ENCODE measurements at places on chromosomes 4 and X. TPM values are rescaled to one million over a fixed set of nuclear protein-coding genes. Genes with fewer than 3 reads are reported as not detected.
A peak's percentile ranks its signal among the peaks of the same experiment; 100 is the strongest.

DNA sequence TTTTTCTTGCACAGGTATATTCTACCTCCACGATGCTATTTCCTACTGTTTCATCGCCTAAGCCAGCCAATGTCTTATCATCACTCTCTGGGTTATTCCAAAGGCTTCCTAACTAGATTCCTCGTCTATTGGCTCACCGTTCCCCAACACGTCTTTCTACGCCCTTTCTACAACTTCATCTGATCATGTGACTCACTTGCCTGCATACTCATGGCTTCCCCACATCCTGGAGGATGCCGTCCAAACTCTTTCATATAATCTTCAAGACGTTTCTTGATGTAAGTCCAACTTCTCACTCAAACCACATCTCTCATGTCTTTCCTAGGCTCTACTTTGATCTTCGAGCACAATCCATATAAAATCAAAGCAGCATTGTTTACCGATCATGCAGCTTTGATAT is 322.0 kb upstream of the PPARGC1A start:
- H3K27me3 ChIP-seq, result no peaks in the 10 kb centered on the region
- H3K4me3 ChIP-seq, result no peak overlapping the region
- H3K4me1 ChIP-seq, result no peaks in the 10 kb centered on the region
- H3K36me3 ChIP-seq, result no peaks in the 10 kb centered on the region
- H3K27ac ChIP-seq, result no peak overlapping the region

GRCh38 chr4:16261313-16261878 is 35.1 kb upstream of the TAPT1 start:
- no peak for DNase-seq
- H3K4me1 ChIP-seq, result no peaks in the 10 kb centered on the region
- no peaks in the 10 kb centered on the region for H3K27me3 ChIP-seq

PRRG1 gene
- total RNA-seq, result not detected

ADGRG2 gene
- not detected for total RNA-seq

- no peaks in the 10 kb centered on the region for H3K27me3 ChIP-seq
- H3K4me1 ChIP-seq, result no peaks in the 10 kb centered on the region
- DNase-seq, result no peak
- no peak overlapping the region for H3K27ac ChIP-seq
- no peaks in the 10 kb centered on the region for H3K36me3 ChIP-seq
- H3K4me3 ChIP-seq, result no peak overlapping the region
These were observed 503.0 kb downstream of the GABRG1 start for GRCh38 chr4:45620808-45621207.

- no peaks in the 10 kb centered on the region for H3K4me1 ChIP-seq
These were observed 165.4 kb downstream of the PCDH19 start for GRCh38 chrX:100244681-100245080.

ZNF157 gene
- total RNA-seq, result not detected

- H3K27ac ChIP-seq, result no peak overlapping the region
- no peak overlapping the region for H3K4me3 ChIP-seq
- H3K4me1 ChIP-seq, result no peaks in the 10 kb centered on the region
- no peaks in the 10 kb centered on the region for H3K27me3 ChIP-seq
These were observed 146.5 kb downstream of the FBXW7 start for GRCh38 chr4:152389359-152389758.

GRCh38 chr4:129561886-129562671 is 466.1 kb downstream of the C4orf33 start:
- H3K27ac ChIP-seq, result no peak overlapping the region
- H3K27me3 ChIP-seq, result no peaks in the 10 kb centered on the region
- no peak for DNase-seq
- no peaks in the 10 kb centered on the region for H3K4me1 ChIP-seq

GRCh38 chrX:54093571-54093970 is 49.3 kb upstream of the PHF8 start:
- DNase-seq, result no peak
- H3K36me3 ChIP-seq, result no peaks in the 10 kb centered on the region
- no peaks in the 10 kb centered on the region for H3K27me3 ChIP-seq

DNA sequence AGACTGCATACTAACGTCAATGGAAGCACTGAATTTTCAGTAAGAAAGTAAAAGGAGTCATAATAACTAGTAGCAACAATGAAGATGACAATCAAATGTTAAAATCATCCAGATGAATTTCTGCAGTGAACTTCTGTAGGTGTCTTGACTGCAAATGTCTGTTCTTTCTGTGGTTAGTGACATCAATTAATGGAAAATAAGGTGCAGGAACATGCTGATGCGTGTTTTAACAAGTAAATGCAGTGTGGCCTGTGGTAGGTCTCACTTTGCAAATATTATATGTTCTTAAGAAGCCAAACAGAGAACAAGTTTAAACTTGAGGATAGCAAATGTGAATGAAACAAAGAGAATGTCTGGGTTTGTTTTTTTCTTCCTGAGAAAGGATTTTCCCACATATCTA is 2.6 kb upstream of the DTHD1 start:
- no peak overlapping the region for H3K4me3 ChIP-seq
- no peak for DNase-seq
- H3K27ac ChIP-seq, result no peak overlapping the region
- peaks cover 5% of the 10 kb centered on the region for H3K4me1 ChIP-seq
- H3K27me3 ChIP-seq, result no peaks in the 10 kb centered on the region

- no peaks in the 10 kb centered on the region for H3K36me3 ChIP-seq
- no peaks in the 10 kb centered on the region for H3K27me3 ChIP-seq
- DNase-seq, result no peak
- H3K27ac ChIP-seq, result no peak overlapping the region
These were observed 34.1 kb upstream of the HHIP start for GRCh38 chr4:144611850-144612249.

DNA sequence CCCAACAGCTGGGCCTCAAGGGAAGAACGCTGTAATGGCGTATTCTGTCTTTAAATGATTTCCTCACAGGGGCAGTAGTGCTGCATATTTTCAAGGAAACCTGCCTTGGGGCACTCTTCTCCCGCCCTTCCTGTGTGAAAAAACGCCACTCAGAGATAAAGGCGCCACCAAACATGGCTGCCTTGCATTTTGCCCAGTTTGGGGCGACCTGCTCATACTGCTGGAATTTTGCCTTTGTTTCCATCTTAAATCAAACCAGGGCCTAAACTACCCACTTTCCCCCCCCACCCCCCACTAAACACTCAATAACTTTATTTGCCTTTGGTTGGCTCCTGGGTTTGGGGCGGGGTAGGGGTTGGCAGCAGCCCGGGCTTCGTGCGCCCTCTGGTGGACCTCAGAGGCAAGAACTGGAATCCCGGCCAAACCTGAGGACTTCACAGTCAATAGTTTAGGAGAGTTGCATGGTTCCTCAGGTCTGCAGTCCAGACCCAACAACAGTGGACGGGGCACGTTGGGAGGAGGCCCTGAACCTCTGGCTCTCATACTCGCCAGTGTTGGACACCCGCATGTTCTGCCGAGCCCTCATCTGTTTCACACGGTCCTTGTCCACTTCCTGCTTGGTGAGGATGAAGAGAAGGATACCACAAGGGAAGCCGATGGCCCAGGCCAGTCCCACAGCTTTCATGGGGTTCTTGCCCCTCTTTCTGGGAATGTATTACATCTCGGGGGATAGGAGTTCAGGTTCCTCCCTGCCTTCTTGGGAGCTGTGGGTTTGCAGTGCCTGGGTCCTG is 220.1 kb upstream of the STK26 start:
- no peaks in the 10 kb centered on the region for H3K27me3 ChIP-seq
- peak overlapping the region; percentile 58 for H3K4me3 ChIP-seq
- H3K4me1 ChIP-seq, result no peaks in the 10 kb centered on the region
- H3K27ac ChIP-seq, result peak overlapping the region; percentile 65
- no peaks in the 10 kb centered on the region for H3K36me3 ChIP-seq
- peak; percentile 68 for DNase-seq

DNA sequence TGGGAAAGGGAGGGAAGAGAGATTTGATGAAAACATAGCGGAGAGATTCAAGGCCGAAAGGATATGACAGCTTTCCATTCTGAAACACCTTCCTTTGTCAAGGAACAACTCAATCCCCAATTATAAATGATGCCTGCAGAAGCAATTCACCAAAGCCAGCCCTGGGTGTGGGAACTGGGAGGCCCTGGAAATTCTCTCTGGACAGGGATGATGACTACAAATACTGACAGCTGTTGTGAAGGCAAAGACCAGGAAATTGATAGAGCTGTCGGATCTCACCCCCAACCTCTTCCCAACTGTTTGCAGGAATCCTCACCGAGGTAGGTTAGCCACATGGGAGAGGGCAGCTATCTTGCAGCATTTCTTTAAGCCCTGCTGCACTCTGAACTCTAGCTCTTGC is 54.3 kb downstream of the CCDC149 start:
- H3K36me3 ChIP-seq, result no peaks in the 10 kb centered on the region
- H3K27me3 ChIP-seq, result no peaks in the 10 kb centered on the region
- no peak overlapping the region for H3K27ac ChIP-seq
- no peak overlapping the region for H3K4me3 ChIP-seq
- DNase-seq, result no peak

DNA sequence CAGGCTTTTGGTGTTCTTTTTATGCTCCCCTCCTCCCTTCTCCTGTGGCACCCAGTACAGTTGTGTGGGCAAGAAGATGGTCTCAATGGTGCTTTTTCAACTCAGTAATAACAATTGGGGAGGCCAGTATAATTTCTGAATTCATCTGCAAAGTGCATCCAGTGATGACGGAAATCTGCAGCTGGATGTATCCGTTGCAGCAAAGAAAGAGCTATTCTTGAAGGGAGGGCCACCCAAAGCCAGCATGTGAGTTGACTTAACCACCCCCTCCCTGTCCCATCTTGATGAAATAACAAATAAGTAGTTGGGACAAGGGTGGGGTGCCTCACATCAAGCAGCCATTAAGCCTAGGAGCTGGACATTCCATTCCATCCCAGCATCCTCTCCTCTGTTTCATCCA is 30.7 kb downstream of the TSC22D3 start:
- no peak overlapping the region for H3K4me3 ChIP-seq
- H3K27ac ChIP-seq, result no peak overlapping the region
- peaks cover 6% of the 10 kb centered on the region for H3K4me1 ChIP-seq
- H3K27me3 ChIP-seq, result no peaks in the 10 kb centered on the region

GRCh38 chr4:30380404-30380998 is 339.7 kb upstream of the PCDH7 start:
- H3K27ac ChIP-seq, result no peak overlapping the region
- DNase-seq, result no peak
- no peaks in the 10 kb centered on the region for H3K36me3 ChIP-seq
- no peak overlapping the region for H3K4me3 ChIP-seq
- H3K4me1 ChIP-seq, result no peaks in the 10 kb centered on the region

C4orf50 gene
- total RNA-seq, result 0.05 TPM

F9 gene
- 0.08 TPM for total RNA-seq

DNA sequence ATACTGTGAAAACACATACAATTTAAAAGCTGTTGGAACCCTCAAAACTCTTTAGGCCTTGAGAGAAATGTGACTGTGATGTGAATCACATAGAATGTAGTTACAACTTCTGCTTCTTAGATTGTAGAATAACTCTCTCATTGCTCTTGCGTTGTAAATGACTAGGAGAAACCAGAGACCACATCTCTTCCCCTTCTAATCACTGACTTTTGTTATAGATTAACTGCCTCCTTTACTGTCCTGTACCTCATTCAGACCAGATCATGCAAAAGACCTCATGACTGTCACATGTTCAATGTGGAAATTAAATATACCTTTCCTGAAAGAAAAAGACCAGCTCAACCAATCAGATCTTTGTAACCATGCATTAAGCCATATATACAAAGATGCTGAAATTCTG is 43.2 kb upstream of the NEIL3 start:
- no peak overlapping the region for H3K27ac ChIP-seq
- DNase-seq, result no peak
- no peaks in the 10 kb centered on the region for H3K36me3 ChIP-seq
- H3K4me3 ChIP-seq, result no peak overlapping the region
- no peaks in the 10 kb centered on the region for H3K4me1 ChIP-seq

- no peak for DNase-seq
- no peaks in the 10 kb centered on the region for H3K27me3 ChIP-seq
- H3K4me1 ChIP-seq, result no peaks in the 10 kb centered on the region
These were observed 118.7 kb downstream of the FHIP1A start for GRCh38 chr4:151527699-151528098.

ARR3 gene
- not detected for total RNA-seq

- H3K27me3 ChIP-seq, result no peaks in the 10 kb centered on the region
- no peak overlapping the region for H3K4me3 ChIP-seq
- DNase-seq, result no peak
- H3K36me3 ChIP-seq, result no peaks in the 10 kb centered on the region
These were observed 871.7 kb downstream of the FAM133A start for GRCh38 chrX:94545722-94546121.

- no peaks in the 10 kb centered on the region for H3K27me3 ChIP-seq
- no peak overlapping the region for H3K27ac ChIP-seq
- no peaks in the 10 kb centered on the region for H3K4me1 ChIP-seq
- no peak for DNase-seq
- no peaks in the 10 kb centered on the region for H3K36me3 ChIP-seq
- H3K4me3 ChIP-seq, result no peak overlapping the region
These were observed 287.2 kb upstream of the CT83 start for GRCh38 chrX:116749943-116750342.

DNA sequence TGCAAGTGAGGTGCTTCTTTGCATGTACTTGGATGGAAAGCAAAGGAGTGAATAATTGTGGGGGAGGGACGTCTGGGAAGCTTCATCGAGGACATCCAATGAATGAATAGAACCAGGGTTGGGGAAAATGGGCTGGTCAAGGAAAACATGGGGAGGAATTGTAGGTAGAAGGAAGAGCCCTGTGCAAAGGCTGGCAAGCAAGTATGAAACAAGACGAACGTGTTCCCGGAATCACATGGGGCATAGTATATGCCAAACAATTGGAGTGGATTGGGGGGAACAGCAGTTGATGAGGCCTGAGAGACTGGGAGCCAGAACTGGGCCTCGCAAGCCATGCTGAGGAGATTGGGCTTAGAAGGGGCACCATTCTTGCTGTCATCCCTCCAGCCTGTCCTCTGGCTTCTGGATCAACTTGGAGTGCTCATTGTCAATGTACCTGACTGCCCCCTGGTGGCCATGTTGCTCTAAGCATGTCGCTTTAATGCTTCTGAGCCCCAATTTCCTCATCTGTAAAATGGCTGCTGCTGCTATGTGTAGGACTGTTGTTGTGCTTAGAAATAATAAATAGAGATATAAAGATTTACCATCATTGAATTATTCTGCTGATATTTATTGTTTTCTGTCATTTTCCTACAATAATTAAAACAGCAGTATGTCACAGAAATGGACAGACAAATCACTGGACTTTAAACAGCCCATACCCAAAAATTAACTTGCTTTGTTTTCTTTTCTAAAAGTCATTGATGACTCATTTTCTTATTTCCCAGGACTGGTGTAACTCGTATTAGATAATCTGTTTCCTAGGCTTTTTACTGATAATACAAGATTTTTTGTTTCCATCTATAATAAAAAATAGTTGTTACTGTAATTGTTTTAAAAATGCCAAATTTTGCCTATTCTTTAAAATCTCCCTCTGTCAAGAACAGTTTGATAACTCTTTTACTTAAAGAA is 66.4 kb downstream of the JADE3 start:
- no peak overlapping the region for H3K27ac ChIP-seq
- no peaks in the 10 kb centered on the region for H3K4me1 ChIP-seq
- H3K27me3 ChIP-seq, result peaks cover 2% of the 10 kb centered on the region
- H3K4me3 ChIP-seq, result no peak overlapping the region

SYNPO2 gene
- total RNA-seq, result 0.31 TPM

DNA sequence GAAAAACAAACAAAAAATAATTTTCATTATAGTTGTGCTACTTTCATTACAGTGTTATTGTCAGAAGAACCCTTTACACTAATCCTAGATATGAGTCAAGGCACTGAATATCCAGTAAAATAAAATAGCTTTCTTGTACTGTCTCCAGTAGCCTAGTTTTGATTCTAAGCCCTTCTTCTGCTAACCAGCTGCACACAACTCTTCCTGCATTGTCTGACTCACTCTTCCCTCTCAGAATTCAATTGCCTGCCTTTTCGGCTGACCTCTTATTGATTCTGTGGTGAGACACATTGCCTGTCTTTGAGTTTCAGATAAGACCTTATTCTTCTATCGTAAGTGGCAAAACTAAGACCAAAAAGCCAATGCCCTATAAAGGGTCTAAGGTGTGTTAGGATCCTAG is 26.7 kb upstream of the PCDH18 start:
- H3K27me3 ChIP-seq, result no peaks in the 10 kb centered on the region
- H3K4me1 ChIP-seq, result no peaks in the 10 kb centered on the region
- DNase-seq, result no peak
- H3K36me3 ChIP-seq, result no peaks in the 10 kb centered on the region
- H3K4me3 ChIP-seq, result no peak overlapping the region
- no peak overlapping the region for H3K27ac ChIP-seq

Data from GM12878 (cell line).